ENCODE measurements at places on chromosomes 4 and X.

GRCh38 chrX:134174859-134175258 lies 62.1 kb upstream of the CCDC160 start:
- DNase-seq: no peak

- DNase-seq: no peak
Observed at GRCh38 chr4:119040261-119040660, 95.4 kb upstream of the MYOZ2 start.

GRCh38 chr4:73869130-73870055 lies at the start of gene CXCL1:
TSS of gene CXCL1 (plus strand) at chr4:73869393. CDS start at chr4:73869471, 78 bp downstream.
- no peak for DNase-seq

- no peak for DNase-seq
Observed at GRCh38 chr4:17981063-17981462, 40.5 kb downstream of the LCORL start.

- no peak for DNase-seq
Observed at GRCh38 chr4:101200561-101200960, 146.8 kb downstream of the PPP3CA start.

GRCh38 chr4:134251322-134251721 lies 49.7 kb upstream of the PABPC4L start:
- no peak for DNase-seq

GRCh38 chrX:111375747-111376146 lies 36.2 kb downstream of the DCX start:
- no peak for DNase-seq

DNA sequence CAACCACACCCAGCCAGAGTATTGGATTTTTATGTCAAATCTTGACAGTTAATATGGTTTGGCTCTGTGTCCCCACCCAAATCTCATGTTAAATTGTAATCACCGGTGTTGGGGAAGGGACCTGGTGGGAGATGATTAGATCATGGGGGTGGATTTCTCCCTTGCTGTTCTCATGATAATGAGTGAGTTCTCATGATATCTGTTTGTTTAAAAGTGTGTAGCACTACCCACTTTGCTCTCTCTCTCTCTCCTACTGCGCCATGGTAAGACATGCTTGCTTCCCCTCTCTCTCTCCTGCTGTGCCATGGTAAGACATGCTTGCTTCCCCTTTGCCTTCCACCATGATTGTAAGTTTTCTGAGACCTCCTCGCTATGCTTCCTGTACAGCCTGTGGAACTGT lies 86.9 kb upstream of the COX18 start:
- no peak for DNase-seq

DNA sequence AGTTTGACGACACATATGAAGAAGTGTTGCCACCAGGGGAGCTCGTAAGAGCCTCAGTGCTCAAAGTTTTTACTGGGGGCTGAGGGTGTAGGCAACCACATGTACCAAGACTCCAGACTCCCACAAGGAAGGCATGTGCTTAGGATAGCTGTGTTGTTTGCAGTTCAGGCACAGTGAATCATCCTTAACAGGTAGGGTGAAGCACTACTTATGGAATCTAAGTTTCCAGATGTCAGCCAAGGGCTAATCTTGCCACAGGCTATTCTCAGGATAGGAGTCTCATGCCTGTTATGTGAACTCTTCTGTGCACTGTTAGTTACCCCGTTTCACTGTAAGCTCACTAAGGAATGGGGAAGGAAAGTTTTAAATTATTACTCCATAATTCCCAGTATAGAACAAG lies 202.6 kb downstream of the TMA16 start:
- no peak for DNase-seq

GRCh38 chr4:147509386-147509785 lies 28.5 kb downstream of the EDNRA start:
- no peak for DNase-seq

DNA sequence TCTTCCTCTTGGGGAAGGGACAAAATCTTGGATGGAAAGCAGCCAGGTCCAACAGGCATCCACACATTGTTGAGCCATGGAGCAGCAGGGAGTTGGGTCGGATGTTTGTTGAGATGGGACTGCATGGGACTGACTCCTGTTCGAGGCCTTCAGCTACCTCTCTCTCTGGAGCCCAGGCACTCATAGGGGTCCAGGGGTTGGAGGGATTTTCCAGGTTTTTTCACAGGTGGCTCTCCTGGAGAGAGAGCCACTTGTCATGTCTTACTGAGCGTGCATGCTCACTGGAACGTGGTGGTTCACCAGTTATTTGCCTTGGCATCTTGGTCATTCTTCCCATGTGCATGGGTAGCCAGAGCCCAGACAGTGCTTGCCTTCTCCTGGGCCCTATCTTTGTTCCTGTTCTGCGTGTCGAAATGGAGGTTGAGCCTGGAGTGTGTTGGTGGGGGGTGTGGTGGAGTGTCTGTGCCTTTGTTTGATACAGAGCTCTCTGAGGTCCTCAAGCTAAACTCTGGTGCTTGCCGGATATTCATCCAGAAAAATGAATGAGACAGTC lies 60.6 kb downstream of the NBDY start:
- DNase-seq: no peak

GRCh38 chr4:109912706-109913595 lies at the start of gene EGF:
TSS of gene EGF (plus strand) at chr4:109912883. CDS start at chr4:109913336, 453 bp downstream.
- DNase-seq: no peak

DNA sequence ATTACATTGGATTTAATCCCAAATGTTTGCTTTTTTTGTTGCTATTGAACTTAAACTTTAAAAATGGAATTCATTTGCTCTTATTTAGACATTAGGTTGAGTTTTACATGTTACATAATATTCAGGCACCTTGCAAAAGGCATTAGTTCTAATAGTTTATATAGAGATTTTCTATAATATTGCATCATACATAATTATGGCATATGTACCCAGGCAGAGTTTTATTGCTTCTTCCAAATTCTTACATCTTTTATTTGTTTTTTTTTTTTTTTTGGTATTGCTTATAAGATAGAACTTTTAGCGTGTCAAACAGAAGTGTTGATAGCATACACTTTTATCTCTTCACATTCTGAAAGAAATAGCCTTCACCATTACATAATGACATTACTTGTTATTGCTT lies 487.7 kb downstream of the GABRG1 start:
- DNase-seq: no peak

- no peak for DNase-seq
Observed at GRCh38 chrX:87975365-87975764, 457.8 kb downstream of the KLHL4 start.

- no peak for DNase-seq
Observed at GRCh38 chrX:37424000-37424429, 74.9 kb downstream of the PRRG1 start.

DNA sequence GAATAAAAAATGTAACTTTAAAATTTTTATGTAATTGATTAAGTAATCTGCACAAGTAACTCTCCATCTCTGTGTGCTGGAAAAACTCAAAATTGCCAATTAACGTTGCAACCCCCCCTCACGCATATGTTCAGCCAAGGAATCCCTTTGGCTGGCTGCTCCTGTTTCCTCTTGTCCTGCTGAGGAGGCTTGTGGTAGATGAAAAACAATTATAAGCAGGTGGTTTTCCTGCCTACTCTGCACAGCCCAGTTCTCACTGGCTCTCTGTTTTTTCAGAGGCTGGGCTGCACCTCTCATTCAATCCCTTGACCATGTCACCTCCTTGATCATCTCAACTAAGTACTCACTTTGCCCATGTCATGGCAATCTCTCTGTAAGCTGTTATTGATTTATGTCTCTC lies 1068.4 kb downstream of the ARAP2 start:
- no peak for DNase-seq

GRCh38 chrX:40778861-40779575 lies 43.7 kb upstream of the MED14 start:
- DNase-seq: no peak

GRCh38 chrX:384861-385260 lies 1.8 kb downstream of the PPP2R3B start:
- no peak for DNase-seq

- no peak for DNase-seq
Observed at GRCh38 chr4:26020881-26021280, 106.9 kb downstream of the SMIM20 start.

GRCh38 chr4:89296896-89297295 lies 10.7 kb downstream of the GPRIN3 start:
- DNase-seq: no peak

DNA sequence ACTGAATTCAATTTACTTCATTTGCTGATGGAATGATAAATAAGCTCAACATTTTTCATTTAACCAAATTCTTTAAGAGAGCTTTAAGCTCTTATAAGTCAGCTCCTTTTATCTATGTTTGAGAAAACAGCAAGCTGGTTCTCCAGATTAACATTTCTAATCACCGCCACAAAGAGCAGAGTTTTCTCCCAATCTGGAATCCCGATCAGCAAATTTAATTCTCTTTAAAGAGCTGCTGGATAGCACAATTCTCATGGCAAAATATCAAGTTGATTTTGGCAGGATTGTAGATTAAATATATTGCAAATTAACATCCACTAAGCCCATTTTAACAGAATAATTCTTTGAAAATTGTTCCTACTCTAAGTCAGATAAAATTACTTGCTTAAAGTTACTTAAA lies 48.8 kb downstream of the RPS6KA3 start:
- no peak for DNase-seq

GRCh38 chr4:76809594-76810305 lies 88.2 kb downstream of the SOWAHB start:
- DNase-seq: no peak

- no peak for DNase-seq
Observed at GRCh38 chr4:184506527-184507121, 32.3 kb upstream of the IRF2 start.

- no peak for DNase-seq
Observed at GRCh38 chrX:150769408-150769807, 76.2 kb downstream of the MTMR1 start.

DNA sequence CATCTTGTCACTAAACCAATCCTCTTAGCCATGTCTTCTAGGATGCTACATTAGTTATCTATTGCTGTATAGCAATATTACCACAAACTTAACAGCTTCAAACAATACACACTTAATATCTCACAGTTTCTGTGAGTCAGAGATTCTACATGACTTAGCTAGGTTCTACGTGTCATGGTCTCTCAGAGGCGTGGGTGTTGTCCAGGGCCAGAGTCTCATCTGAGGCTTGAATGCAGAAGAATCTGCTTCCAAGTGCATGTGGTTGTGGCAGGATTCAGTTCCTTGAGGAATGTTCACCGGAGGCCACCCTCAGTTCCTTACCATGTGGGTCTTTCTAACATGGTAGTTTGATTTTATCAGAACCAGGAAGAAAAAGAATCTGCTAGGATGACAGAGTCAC lies 26.4 kb downstream of the PPP1R2C start:
- DNase-seq: no peak

DNA sequence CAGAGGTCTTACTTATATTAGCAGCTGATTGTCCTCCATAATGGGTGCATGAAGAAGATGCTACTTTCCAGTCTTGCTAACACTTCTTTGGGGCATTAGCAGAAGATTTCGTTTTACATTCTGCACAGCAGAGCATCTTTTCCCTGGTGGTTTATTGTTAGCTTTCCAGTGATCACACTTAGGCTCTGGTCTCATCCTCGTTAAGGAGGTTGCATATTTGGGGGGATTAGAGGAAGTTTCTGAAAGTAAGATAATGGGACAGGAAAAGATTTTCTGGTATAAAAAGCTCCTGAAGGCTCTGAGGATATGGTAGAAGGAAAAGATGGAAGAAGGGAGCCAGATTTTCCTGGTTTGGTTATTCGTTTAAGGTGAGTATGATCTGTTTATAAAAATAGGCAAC lies 134.1 kb downstream of the GATB start:
- DNase-seq: no peak

DNA sequence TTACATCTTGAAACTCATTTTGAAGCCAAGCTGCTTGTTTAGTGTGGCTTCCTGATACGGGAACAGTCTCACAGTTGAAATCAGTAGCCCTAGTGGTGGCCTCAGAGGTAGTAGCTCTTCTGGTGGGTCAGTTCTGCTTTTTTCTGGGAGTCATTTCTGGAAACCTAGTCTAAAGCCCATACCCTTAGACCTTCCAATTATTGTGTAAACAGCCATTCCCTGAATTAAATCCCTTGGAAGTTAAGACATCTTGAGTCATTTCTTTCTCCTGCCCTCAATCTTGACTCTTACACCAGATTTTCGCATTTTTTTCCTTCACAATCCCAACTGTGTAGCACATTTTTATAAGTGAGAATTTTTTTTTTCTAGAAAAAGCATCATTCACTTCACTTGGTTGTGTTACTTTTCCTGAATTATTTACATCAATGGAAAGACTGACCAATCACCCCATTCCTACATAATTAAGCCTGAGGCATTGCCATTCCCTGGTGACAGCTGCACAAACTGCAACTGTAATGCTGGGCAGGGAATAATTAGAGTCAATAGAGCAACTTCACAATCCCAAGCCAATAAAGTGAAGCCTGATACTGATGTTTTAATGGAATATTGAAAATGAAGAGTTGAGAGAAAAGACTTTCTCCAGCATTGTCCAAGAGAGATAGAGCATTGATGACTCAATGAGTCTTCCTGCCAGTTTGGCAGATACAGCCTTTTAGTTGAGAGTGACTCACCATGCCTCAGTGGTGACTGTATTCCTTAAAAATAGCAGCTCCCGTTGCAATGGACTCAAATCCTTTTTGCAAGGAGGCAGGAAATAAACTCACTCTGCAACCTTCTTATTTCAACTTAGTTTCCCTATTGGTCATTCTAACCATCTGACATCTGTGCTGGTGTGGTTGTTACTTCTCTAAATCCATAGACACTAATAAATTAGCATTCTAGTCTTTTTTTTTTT lies 13.0 kb upstream of the SEPSECS start:
- no peak for DNase-seq

DNA sequence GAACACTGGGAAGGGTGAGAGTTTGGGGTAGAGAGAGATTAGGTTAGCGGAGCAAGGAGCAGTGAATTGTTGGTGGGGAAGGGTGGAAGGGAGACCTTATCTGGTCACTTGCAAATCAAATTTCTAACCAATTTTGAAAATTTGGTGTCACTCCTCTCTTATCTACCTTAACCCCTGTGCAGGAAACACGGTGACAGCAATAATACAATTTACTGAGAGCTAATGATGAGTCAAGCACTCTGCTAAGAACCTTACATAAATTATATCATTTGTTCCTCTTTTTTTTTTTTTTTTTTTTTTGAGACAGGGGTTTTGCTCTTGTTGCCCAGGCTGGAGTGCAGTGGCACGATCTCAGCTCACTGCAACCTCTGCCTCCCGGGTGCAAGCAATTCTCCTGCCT lies 116.4 kb downstream of the C4orf51 start:
- DNase-seq: no peak

DNA sequence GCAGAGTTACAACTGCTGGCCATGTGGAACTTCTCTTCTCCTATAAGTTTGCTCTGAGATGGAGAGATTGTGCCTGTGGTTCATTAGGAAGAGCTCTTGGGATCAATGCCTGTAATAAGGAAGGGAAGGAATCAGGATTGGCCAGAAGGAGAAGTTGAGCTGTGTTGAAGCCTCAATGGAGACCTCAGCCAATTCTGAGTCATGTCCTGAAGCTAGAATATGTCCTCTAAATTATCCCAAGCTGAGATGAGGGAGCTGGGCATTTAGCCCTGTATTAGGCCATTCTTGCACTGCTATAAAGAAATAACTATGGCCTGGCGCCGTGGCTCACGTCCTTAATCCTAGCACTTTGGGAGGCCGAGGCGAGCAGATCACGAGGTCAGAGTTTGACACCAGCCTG lies 85.4 kb upstream of the DHX15 start:
- no peak for DNase-seq

GRCh38 chr4:156751486-156751885 lies 220.1 kb downstream of the PDGFC start:
- no peak for DNase-seq
